NCI-H2171 (cell line): ENCODE measurements at places on chromosomes 7 and 10.

DNA sequence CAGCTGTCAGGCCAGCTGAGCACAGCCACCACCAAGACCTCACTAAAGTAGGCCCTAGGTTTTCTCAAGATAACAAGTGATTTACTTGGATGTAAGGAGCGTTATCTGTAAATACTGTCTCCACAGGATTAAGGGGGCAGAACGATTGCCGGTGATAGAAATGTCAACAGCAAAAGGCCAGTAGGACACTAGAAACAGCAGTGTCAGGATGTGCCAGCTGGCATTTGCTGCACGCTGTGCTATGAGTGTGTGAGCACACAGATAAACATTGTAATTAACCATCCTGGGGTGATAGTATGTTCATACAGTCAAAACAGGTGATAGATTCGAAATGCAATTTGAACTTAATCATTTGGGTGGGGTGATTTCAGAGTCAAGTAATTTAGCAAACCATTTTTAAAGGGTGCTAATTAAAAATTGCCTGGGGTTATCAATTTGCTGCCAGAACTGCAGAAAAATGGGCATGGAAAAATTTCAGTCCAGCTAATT, 36.3 kb upstream of the NOBOX start:
- no peak for DNase-seq

DNA sequence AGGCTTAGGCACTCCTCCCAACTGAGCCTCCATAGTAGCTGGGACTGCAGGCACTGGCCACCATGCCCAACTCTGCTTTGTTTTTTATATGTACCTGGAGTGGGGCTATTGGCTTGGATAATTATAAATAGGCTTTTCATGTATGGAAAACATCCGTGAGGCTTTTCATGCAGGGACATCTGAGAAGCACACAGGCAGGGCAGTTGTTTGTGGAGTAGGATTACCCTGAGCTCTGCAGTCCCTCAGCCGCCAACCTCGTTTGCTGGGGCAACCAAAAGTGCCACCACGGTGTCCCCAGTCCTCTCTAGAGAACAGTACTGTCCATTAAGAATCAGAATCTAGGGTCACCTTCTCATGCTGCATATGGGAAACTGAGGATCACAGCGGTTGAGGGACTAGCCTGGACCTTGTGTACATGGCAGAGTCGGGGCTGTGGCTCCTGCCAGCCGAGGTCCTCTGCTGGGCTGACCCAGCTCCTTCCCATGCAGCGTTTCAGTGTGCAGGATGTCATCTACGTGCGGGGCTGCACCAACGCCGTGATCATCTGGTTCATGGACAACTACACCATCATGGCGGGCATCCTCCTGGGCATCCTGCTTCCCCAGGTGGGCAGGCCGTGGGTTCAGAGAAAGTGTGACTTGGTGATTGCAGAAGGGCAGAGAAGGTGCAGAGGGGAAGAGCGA, 54.5 kb downstream of the TSPAN15 start:
- DNase-seq = no peak

DNA sequence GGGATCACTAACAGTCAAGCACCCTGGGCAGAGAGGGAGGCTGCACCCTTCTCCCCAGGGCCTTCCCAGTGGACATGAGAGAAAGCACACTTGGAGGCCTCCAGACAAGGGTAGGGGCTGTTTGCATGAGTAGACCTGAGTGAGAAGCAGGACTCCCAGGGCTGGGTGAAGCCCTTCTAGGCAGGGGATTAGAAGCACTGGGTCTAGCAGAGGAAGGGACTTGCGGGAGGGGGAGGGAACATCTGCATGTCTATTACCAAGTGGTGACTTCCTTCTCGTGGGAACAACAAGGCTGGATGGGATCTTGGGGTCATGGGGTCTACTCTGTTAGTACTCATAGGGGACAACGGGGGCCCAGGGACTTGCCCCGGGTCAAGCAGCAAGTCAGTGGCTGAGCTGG, 67.8 kb downstream of the EMX2 start:
- DNase-seq = no peak

DNA sequence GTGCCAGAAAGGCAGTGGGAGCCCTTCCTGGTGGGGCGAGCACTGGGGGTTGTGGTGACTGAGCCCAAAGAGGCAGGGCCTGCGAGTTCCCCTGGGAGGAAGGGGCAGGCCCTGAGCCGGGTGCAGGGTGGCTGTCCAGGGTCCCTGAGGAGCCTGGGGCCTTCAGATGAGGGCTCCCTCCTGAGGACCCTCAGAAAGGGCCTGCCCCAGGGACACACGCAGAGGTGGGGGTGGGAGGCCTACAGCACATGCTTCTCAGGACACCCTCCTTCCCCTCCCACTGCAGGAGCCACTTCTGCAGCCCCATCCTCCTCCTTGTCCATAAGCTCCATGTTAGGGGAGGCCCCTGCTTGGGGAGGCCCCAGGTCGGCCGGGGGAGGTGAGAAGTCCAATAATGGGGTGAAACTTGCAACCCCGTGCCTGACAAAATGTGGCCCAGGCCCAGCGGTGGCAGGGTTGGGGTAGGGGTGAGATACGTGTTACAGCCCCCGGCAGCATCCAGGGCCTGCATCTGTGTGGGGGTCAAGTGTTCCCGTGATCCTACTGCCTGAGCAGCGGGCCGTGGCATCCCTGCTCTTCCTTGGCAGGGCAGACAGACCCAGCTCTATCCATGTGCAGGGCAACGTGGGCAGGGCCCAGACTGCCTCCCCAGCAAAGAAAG, 31.8 kb upstream of the RET start:
- DNase-seq = no peak

DNA sequence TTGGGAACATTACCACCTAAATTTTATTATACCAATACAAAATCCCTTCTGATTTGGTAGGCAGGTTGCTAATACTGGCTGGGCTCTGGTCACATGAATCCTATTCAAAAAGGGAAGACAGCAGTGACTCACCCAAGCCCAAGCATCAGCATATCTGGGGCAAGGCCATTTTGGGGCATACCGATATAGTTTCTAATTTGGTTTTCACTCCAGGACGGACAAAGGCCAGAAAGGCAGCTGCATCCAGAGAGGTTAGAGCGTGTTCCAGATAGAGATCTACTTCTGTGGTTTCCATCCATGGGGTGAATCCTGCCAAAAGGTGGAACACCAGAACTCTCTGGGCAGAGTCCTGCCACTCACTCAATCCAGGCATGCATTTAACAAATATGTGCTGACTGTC, 335.8 kb downstream of the ELMO1 start:
- no peak for DNase-seq

GRCh38 chr7:124570558-124570957, 195.0 kb downstream of the GPR37 start:
- no peak for DNase-seq

GRCh38 chr10:11454160-11454559, 157.3 kb downstream of the USP6NL start:
- DNase-seq = no peak
